ENCODE measurements at places on chromosomes 2 and 18. TPM values are rescaled to one million over a fixed set of nuclear protein-coding genes. Genes with fewer than 3 reads are reported as not detected.
A peak's percentile ranks its signal among the peaks of the same experiment; 100 is the strongest.

DNA sequence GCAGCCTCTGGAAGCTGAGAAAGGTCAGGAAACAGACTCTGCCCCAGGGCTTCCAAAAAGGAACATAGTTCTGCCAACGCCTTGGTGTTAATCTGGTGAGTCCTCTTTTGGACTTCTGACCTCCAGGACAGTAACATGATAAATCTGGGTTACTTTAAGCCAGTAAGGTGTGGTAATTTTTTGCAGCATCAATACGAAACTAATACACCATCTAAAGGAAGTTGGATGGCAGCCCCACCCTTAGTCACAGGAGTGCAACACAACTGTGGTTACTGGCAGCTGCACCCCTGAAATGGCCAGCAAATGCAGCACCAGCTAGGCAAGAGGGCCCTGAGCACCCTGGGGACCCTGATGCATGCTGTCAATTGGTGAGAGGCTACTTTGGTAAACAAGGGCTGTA lies 25.8 kb downstream of the CREG2 start:
- DNase-seq, result no peak

DNA sequence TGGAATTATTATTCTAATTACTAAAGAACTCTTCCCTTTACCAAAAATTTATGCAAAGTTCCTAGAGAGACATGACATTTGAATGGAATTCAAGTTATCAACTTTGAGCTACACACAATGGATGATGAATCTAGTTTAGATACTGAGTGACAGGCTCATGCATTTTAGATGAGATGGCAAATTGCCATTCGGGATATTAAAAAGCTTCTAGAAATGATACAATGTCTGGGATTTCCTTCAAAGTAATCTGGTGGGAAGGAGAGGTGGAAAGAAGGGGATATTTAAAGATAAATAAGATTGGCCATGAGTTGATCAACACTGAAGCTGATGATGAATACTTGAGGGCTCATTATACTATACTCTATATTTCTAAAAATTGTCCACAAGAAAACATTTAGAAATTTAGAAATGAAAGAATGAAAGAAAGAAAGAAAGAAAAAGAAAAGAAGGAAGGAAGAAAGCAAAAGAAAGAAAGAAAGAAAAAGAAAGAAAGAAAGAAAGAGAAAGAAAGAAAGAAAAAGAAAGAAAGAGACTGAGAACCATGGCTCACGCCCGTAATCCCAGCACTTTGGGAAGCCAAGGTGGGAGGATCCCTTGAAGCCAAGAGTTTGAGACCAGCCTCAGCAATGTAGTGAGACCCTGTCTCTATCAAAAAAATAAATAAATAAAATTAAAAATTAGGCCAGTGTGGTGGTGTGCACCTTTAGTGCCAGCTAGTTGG lies 62.6 kb upstream of the NEDD4L start:
- DNase-seq, result no peak

GRCh38 chr2:224126003-224126402 lies 86.9 kb upstream of the SERPINE2 start:
- peak; percentile 67 for DNase-seq

DNA sequence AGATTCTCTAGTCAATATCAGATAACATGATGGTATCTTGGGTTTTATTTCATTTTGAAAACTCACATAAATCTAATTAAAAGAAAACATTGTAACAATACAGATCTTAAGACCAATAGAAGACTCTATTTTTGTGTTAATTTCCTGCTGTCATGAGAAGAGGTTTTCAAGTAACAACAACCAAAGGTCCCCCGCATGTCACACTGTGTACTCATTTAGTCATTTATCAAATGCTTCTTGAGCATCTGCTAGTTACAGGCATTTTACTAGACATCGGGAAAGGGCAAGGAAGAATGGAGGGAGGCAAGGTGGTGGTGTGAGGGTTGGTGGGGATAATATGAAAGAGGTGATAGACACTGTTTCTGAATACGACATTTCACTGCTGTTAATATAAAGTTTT lies 77.7 kb upstream of the CHRNA1 start:
- DNase-seq, result no peak

GRCh38 chr18:45316127-45316526 lies 299.1 kb upstream of the SLC14A2 start:
- no peak for DNase-seq

The COBLL1 gene
- 12.1 TPM for total RNA-seq

The ARL6IP6 gene
- 5.9 TPM for total RNA-seq

The ATG9A gene
- total RNA-seq, result 86.3 TPM

All from Right ventricle myocardium superior (tissue), 1 donor.